Muscle of leg (tissue), 16 donors: ENCODE measurements at places on chromosomes 5 and 9. TPM values are rescaled to one million over a fixed set of nuclear protein-coding genes. Genes with fewer than 3 reads are reported as not detected.

DNA sequence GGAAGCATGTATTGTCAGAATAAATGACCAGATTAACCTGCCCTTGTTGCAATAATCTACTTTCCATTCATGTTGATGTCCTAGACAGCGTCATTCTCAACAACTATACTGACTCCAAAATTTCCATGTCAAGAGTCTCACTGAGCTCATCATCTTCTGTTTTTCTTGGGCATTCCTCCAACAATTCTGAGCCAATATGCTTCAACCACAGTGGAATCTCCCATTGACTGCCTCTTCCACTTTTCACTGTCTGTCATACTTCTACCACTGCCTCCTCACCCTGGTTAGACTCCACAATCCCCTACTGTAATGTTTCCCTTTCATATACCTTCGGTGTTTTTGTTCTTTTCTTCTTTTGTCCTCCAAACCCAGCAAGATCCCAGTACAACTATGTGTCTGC, 162.8 kb downstream of the TLE1 start:
- peak; percentile 65 for DNase-seq

LEAP2 gene
- 0.74 TPM for polyA plus RNA-seq

GRCh38 chr9:18536554-18536953, 62.6 kb downstream of the ADAMTSL1 start:
- DNase-seq, result no peak

ABLIM3 gene
- 121 TPM for polyA plus RNA-seq

- no peak for DNase-seq
These were observed 1.9 kb upstream of the LHX2 start for GRCh38 chr9:124009531-124010217.

- no peak for DNase-seq
These were observed 62.4 kb downstream of the ERGIC1 start for GRCh38 chr5:172896465-172896864.

- no peak for DNase-seq
These were observed 20.2 kb upstream of the TNC start for GRCh38 chr9:115138151-115138550.
